Dermis microvascular lymphatic vessel endothelial cell (primary cell): ENCODE measurements at places on chromosomes 1 and 21. TPM values are rescaled to one million over a fixed set of nuclear protein-coding genes. Genes with fewer than 3 reads are reported as not detected.

- DNase-seq = no peak
Observed at GRCh38 chr21:29365661-29366265, 67.0 kb downstream of the BACH1 start.

GRCh38 chr1:207841293-207841692, 69.6 kb downstream of the CD34 start:
- DNase-seq = no peak

DNA sequence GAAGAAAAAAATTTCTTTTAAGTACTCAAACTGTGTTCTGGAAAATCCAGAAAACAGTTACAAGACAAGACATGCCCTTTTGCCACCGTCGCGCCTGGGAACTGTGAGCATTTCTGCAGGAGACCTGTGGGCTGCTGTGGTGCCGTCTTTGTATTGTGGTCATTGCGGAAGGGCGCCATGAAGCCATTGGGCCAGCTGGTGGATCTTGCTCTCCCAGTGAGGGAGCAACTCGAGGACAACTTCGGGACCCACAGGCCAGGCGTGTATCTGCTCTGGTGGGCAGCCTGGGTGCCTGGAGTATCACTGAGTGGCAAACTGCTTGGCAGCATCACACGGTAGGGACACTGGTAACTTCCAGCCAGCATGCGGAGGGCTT, 3.8 kb upstream of the THEMIS2 start:
- DNase-seq = no peak

DNA sequence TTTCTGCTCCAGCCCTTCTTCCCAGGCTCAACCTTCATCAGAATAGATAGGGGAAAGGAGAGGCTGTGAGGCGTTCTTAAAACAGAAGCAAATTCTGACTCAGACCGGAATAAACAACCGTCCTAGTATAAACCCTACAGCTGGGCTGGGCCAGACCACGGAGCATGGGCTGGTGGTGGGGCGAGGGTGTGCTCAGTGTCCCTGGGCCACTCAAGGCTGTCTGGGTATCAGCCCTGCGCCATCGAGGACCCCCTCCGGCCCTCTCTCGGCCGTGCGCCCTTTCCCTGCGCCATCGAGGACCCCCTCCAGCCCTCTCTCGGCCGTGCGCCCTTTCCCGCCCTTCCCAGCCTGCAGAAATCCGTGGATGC, 36.0 kb downstream of the CAPN2 start:
- DNase-seq = no peak

DNA sequence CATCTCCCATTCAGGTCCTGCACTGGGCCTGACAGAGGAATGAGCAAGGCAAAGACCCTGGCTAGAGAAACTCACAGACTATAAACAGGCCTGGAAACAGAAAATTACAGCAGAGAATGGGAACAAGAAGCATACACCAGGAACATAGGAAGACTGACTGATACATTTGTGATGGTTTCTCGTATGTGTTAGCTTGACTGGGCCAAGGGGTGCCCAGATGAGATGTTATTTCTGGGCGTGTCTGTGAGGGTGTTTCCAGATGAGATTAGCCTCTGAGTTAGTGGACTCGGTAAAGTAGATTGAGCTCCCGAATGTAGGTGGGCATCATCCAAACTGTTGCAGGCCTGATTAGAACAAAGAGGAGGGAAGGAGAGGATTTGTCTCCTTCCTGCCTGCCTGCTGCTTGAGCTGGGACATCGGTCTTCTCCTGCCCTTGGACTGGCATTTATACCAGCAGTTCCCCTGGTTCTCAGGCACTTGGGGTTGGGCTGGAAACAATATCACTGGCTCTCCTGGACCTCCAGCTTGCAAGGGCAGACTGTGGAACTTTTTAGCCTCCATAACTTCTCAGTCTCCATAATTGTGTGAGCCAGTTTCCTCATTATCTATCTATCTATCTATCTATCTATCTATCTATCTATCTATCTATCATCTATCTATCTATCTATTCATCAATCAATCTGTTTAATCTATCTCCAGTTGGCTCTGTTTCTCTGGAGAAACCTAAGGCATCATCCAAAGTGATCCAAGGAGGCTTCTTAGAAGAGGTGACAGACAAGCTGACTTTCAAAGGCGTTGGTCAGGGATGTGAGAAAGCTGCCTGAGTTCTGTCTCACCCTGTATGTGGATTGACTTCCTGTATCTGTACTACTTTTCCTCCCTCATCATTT, 9.7 kb upstream of the FOXO6 start:
- DNase-seq = no peak

DNA sequence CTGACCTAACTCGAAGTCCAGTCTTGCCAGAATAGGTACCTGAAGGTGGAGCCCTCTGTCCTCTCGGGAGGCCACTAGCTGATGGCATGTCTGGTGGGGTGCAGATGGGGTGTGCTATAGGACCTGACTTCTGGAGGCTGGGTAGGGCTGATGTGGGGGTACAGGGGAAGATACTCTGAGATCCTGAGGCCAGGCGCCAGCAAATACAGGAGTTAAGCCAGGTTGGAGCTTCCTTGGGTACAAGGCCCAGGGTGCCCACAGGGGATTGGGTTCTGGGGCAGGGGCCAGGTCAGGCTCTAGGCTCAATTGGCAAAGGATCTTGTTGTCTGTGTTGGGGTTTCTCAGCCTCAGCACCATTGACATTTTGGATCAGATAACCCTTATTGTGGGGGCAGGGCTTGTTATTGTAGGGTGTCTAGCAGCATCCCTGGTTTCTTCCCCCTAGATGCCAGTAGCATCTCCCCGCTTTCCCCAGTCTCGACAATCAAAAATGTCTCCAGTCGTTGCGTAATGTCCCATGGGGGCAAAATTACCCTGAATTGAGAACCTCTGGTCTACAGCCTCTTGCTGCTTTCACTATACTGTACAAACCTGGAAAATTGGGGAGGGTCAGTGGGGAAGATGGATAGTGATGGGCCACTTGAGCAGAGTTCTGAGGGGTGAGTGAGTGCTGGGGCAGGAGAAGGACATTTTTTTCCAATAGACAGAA, 9.2 kb downstream of the PTPRF start:
- DNase-seq = no peak

DNA sequence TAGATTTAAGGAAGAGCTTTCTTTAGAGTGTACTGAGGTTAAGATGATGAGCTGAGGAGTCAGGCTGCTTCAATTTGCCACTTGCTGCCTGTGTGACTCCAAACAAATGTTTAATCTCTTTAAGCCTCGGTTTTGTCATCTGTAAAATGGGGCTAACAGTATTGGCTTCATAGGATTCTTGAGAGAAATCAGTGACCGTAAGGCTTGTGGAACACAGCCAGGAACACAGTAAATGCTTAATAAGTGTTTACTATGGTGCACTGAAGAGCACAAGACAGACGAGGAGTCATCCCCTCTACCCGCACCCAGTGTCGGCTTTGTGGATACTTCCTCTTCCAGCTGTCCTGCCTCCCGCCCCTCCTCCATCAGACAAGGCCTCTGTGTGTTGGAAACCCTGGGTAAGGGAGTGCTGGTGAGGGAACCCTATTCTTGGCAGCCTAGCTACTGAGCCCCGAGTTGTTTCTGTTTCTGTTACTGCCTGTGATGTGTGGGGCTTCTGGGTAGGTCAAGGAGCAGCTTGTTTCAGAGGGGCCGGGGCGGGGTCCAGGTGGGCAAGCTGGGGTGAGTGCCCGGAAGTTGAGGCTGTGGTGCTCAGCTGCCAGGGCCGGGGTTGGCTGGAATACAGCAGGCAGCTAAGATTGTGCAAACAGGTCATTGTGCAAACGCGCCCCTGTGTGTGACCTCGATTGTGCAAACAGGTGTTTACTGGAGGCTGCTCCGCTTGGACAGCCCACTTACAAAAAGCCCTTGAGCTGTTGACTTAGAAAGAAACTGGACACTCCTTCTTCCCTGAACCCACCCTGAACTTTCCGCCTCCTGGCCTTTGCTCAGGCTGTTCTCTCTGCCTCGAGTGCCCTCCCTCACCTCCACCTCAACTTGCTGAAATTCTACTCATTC, 4.0 kb upstream of the CSF3R start:
- no peak for DNase-seq

DNA sequence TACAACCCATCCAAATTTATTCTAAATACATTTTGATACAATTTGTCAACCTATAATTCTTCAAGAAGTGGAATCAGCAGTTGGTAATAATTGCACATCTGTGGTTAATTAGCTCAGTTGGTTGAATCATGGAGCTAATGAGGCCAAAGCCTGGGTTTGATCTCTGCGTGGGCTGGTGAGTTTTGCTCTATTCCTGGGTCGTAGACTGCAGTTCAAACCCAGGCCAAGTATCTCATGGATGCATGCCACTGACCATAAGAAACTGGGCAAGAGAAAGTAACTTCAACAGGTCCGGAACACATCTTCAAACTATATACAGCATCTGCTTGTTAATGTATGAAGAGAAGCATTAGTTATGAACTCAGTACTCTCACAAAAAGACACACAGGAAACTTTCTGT, 779.7 kb downstream of the USP25 start:
- no peak for DNase-seq

- no peak for DNase-seq
Observed at GRCh38 chr1:155715777-155716176, 26.9 kb downstream of the DAP3 start.

DNA sequence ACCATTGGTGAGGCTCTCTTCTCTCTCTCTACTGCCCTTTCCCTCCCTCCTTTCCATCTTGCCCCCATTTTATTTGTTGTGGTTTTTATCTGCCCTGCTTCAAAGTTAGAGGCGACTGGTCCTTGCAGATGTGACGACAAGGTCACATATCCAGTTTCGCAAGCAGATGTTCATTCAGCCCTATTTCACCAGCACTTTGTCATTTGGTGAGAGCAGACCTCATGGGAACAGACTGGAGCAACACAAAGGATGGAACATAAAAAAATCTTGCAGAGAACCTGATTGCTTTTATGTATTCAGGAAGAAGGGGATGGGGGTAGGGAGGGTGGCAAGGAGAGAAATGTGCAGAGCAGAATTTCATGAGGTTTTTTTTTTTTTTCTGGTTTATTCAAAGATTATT, 84.3 kb downstream of the ELAVL4 start:
- DNase-seq = no peak

DNA sequence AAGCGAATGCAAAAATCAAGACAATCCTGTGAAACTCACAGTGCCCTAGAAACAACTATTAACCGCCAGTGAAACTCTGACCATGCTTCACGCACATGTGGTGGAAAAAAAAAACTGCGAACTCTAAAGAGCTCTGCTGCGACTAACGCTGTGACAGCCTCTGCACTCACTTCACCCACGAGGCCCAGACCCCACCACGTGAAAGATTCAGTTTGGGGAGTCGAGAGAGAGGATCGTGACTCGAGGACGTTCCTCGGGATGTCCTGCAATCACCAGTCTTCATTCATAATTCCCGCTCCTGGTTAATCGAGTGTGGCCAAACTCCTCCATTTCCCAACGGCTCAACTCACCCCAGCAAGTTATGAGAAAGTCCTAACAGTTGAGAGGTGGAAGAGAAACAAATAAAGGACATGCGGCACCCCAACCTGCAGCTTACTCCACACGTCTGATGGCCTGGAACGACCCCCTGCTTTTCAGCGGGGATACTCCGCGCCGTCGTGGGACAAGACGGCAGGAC, 1.1 kb downstream of the SERBP1 start:
- peak; percentile 29 for DNase-seq

- no peak for DNase-seq
Observed at GRCh38 chr1:170261669-170262068, 115.9 kb downstream of the NTMT2 start.

DNA sequence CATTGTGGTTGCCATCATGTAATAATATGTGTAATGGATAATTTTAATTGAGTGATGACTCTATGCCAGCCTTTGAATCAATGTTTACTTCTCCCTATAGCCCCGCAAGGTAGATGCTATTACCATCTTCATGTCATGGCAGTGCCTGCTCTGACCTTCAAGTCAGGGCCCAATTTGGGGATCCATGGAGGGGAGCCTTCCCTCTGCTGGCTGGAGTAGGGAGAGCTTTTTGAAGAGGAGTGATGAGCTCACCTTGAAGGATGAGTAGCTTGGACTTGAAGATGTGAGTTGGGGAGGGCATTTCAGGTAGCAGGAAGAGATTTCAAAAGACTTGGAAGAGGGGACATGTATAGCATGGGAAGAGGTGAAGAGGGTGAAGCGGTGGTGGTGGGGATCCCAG, 189.2 kb downstream of the FOXD2 start:
- DNase-seq = no peak

GRCh38 chr1:232249339-232249738, 380.6 kb downstream of the SIPA1L2 start:
- DNase-seq = no peak

DNA sequence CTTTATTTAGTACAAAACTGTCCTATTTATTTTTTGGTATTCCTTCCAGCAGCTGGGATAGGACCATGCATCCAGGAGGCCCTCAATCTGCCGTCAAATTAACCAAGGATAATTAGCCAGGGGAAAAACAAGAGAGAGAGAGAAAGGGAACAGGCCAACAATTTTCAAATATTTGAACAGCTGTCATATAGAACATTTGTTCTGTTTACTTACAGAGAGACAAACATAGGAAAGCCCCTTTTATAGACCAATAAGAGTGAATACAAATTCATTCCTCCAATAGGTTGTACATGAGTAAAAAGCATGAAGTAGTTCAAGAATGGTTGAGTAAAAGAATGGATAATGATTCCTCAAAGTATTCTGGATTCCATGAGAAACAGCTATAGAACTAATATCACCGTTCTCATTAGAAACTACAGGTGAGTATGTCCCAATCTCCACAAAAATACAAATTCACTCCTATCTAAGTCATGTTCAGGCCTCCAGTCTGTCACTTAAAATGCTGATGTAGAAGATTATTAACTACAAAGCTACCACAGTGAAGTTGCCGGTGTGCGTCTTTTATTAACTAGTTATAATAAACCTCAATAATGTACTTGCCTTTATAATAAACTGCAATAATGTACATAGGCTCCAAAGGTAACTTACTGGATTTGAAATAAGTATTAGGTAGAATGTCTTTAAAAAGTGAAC, 64.8 kb upstream of the GNG4 start:
- no peak for DNase-seq

- DNase-seq = no peak
Observed at GRCh38 chr1:34406833-34407539, 230.3 kb downstream of the C1orf94 start.

- no peak for DNase-seq
Observed at GRCh38 chr1:225880222-225880588, 2.0 kb downstream of the TMEM63A start.

GRCh38 chr1:84624876-84625275, 50.6 kb upstream of the CTBS start:
- DNase-seq = no peak

GRCh38 chr1:245370175-245370825, 215.5 kb downstream of the KIF26B start:
- DNase-seq = no peak

- DNase-seq = peak; percentile 67
Observed at GRCh38 chr21:14991957-14992356, 72.8 kb downstream of the NRIP1 start.

LCE1A gene
- not detected in 2 replicates for total RNA-seq

GJB3 gene
- total RNA-seq = under 0.01 and 0.13 TPM in 2 replicates

MYOM3 gene
- total RNA-seq = under 0.01 TPM in 1 of 2 replicates, not detected in the other

THEM5 gene
- total RNA-seq = not detected in 2 replicates

ETV3L gene
- under 0.01 TPM in 1 of 2 replicates, not detected in the other for total RNA-seq

RNU1-4 gene
- under 0.01 TPM in 2 replicates for total RNA-seq

PLD5 gene
- total RNA-seq = not detected in 2 replicates

AGRN gene
- total RNA-seq = 49.3 and 77.5 TPM in 2 replicates

PAQR6 gene
- total RNA-seq = 0.38 and 0.39 TPM in 2 replicates

RNF223 gene
- total RNA-seq = under 0.01 TPM in 1 of 2 replicates, not detected in the other

BCAR3 gene
- 25.2 and 39.3 TPM in 2 replicates for total RNA-seq

PPP1R15B gene
- total RNA-seq = 17.5 and 21.1 TPM in 2 replicates

SPRR2D gene
- not detected in 2 replicates for total RNA-seq

PLPPR4 gene
- total RNA-seq = under 0.01 TPM in 1 of 2 replicates, not detected in the other

LRRC71 gene
- total RNA-seq = 0.13 TPM in 2 replicates
